ENCODE measurements at places on chromosomes 3 and 15. TPM values are rescaled to one million over a fixed set of nuclear protein-coding genes. Genes with fewer than 3 reads are reported as not detected.
A peak's percentile ranks its signal among the peaks of the same experiment; 100 is the strongest.

- no peak overlapping the region for H3K27ac ChIP-seq
- no peak overlapping the region for H3K4me3 ChIP-seq
- no peaks in the 10 kb centered on the region for H3K36me3 ChIP-seq
- no peak for DNase-seq
- H3K27me3 ChIP-seq = peaks cover 35% of the 10 kb centered on the region
Observed at GRCh38 chr15:60614862-60615771, 136.2 kb upstream of the ICE2 start.

DNA sequence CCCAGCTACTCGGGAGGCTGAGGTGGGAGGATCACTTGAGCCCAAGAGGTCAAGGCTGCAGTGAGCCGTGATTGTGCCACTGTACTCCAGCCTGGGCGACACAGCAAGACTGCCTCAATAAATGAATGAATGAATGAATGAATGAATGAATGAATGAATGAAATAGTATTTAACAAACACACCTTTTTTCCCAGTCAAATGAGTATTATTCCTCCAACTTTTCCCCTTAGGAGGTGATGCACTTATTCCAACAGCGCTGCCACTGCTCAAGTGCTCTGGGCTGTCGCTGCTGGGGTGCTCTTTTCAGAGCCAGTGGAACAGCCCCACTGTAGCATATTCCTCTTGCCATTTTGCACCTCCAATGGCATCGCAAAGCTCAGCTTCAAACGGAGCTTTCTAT lies 66.8 kb upstream of the RAD18 start:
- DNase-seq = no peak
- no peaks in the 10 kb centered on the region for H3K4me1 ChIP-seq
- H3K36me3 ChIP-seq = no peaks in the 10 kb centered on the region

- no peaks in the 10 kb centered on the region for H3K4me1 ChIP-seq
- no peak overlapping the region for H3K27ac ChIP-seq
- H3K4me3 ChIP-seq = no peak overlapping the region
- DNase-seq = no peak
- no peaks in the 10 kb centered on the region for H3K36me3 ChIP-seq
Observed at GRCh38 chr15:88818920-88819319, 15.7 kb downstream of the ACAN start.

GRCh38 chr3:185912929-185913901 lies 24.6 kb downstream of the TRA2B start:
- DNase-seq = no peak
- no peak overlapping the region for H3K4me3 ChIP-seq
- no peaks in the 10 kb centered on the region for H3K27me3 ChIP-seq
- peaks cover 45% of the 10 kb centered on the region for H3K36me3 ChIP-seq

DNA sequence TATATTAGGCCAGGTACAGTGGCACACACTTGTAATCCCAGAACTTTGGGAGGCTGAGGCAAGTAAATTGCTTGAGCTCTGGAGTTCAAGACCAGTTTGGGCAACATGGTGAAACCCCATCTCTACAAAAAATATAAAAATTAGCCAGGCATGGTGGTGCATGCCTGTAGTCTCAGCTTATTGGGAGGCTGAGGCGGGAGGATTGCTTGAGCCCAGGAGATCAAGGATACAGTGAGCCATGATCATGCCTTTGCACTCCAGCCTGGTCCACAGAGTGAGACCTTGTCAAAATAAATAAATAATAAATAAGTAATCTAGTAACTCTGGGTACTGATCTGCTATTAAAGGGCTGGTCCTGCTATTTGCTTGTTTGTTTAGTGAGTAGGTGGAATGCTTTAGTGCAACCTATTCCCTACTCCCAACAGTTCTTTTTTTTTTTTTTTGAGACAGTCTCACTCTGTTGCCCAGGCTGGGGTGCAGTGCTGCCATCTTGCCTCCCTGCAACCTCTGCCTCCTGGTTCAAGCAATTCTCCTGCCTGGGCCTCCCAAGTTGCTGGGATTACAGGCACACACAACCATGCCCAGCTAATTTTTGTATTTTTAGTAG lies 9.1 kb upstream of the INO80 start:
- H3K36me3 ChIP-seq = no peaks in the 10 kb centered on the region
- H3K27ac ChIP-seq = no peak overlapping the region
- peaks cover 4% of the 10 kb centered on the region for H3K4me1 ChIP-seq
- no peak for DNase-seq
- peaks cover 24% of the 10 kb centered on the region for H3K27me3 ChIP-seq

DNA sequence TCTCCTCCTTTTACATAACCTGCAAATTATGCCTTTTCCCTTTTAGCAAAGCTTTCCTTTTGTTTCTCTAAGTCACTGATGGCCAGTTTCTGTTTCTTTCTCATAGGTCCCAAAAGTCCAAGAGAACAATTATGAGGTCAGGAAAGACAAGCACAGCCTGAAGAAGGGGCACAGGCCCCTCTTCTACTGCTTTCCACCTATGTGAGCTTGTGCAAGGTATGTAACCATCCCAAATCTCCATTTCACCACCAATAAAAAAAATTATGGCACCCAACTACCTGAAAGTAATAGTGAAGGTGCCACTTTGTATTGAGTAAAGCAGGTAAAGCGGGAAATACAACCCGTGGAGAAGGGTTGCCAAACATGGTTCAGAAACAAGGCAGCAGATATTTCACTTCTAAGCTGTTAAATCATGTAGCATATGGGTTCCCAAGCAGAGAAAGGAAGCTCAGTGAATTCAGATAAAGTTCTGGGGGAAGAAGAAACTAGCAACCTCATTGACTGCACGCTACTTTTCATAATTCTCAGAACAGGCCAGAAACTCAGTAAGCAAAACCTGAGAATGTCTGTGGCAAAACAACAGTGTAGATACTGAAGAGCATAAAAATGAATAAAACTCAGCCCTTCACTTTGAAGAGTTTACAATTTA lies 4.2 kb downstream of the PLOD2 start:
- DNase-seq = no peak
- H3K36me3 ChIP-seq = no peaks in the 10 kb centered on the region
- H3K4me3 ChIP-seq = no peak overlapping the region
- peaks cover 13% of the 10 kb centered on the region for H3K4me1 ChIP-seq
- H3K27me3 ChIP-seq = peaks cover 39% of the 10 kb centered on the region

DNA sequence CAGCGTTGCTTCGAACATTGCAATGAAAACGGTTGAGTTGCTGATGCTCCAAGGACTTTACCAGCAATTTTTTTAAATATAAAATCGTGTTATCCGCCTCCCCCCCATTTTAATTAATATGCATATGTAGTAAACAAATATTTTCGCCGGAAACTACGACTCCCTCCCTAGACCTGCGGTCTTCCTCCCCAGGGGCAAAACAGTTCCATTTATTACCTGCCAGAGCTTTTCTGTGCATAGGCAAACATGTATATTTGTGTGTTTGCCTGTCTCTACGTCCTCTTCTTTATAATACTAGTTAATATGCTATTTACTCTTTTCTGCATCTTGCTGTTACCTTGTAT lies 593 bp upstream of the RSL24D1 start:
- H3K27me3 ChIP-seq = no peaks in the 10 kb centered on the region
- H3K4me1 ChIP-seq = peaks cover 11% of the 10 kb centered on the region
- no peak for DNase-seq

DNA sequence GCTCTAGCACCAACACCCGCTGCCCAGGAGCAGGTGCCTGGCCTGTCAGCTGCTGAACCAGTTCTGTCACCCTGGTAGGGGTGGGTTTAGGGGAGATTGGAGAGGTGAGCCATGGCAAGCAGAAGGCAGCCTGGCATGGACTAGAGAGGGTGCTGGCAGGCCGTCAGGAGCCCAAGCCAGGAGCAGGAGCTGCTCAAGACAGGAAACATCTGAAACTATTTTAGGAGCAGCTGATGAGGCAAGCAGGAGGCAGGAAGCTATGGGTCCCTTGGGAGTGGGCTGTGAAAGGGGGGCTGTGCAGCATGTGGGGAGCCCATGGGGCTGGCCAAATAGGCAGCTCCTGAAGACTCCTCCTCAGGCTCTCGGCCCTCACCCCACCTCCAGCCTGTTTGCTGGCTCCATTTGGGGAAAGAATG lies 2.3 kb downstream of the INKA1 start:
- H3K4me3 ChIP-seq = no peak overlapping the region
- peak overlapping the region; percentile 45 for H3K27ac ChIP-seq
- peaks cover 40% of the 10 kb centered on the region for H3K4me1 ChIP-seq

DNA sequence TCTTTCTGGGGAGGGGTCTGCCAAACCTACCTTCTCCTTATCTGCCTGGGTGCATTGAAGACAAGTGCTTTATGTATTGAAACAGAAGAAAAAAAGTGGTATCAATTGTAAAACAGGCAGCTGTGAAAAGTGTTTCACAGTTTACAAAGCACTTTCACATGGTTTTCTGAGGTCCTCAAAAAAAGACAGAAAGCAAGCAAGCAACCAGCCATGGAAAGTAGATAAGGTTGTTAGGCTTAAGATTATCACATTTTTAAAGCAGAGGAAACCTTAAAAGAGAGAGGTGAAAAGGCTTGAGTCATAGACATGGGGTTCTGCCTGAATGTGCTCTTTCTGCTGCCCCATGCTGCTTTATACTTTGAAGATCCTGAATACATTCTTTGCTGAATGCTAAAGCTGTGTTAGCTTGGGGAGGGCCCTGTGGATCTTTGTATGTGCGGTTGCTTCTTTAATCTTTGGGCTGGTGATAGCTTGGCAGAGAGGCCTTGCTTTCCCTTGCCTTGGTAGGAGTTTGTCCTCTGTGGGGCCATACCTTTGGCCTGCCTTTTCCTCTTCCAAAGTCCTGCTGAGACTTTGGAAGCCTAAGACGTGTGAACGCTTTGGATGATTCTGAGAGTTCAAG lies 2.6 kb downstream of the SMAD3 start:
- H3K4me1 ChIP-seq = peaks cover 63% of the 10 kb centered on the region
- H3K36me3 ChIP-seq = peaks cover 44% of the 10 kb centered on the region
- peak; percentile 72 for DNase-seq
- H3K4me3 ChIP-seq = peak overlapping the region; percentile 92
- peaks cover 12% of the 10 kb centered on the region for H3K27me3 ChIP-seq
- H3K27ac ChIP-seq = peak overlapping the region; percentile 93

GRCh38 chr15:71943806-71944205 lies 133.5 kb downstream of the NR2E3 start:
- DNase-seq = no peak
- no peaks in the 10 kb centered on the region for H3K27me3 ChIP-seq
- H3K4me3 ChIP-seq = no peak overlapping the region
- H3K27ac ChIP-seq = no peak overlapping the region
- H3K4me1 ChIP-seq = no peaks in the 10 kb centered on the region

- peaks cover 12% of the 10 kb centered on the region for H3K4me1 ChIP-seq
- DNase-seq = no peak
- H3K4me3 ChIP-seq = no peak overlapping the region
- H3K27ac ChIP-seq = no peak overlapping the region
- H3K27me3 ChIP-seq = peaks cover 48% of the 10 kb centered on the region
- H3K36me3 ChIP-seq = no peaks in the 10 kb centered on the region
Observed at GRCh38 chr3:194081826-194082225, 54.1 kb upstream of the HES1 start.

Gene ARPP21
- total RNA-seq = not detected

Gene KCNAB1
- total RNA-seq = not detected

Gene SLC9C1
- total RNA-seq = not detected

Measured in activated CD4-positive, alpha-beta T cell treated with anti-CD3 and anti-CD28 coated beads, Interleukin-2, amount 10 ng/mL, durations not matched to agents 24 days and 14 days (primary cell).